Cortex of kidney (tissue), 1 donor: ENCODE measurements at places on chromosomes 1 and 21.

DNA sequence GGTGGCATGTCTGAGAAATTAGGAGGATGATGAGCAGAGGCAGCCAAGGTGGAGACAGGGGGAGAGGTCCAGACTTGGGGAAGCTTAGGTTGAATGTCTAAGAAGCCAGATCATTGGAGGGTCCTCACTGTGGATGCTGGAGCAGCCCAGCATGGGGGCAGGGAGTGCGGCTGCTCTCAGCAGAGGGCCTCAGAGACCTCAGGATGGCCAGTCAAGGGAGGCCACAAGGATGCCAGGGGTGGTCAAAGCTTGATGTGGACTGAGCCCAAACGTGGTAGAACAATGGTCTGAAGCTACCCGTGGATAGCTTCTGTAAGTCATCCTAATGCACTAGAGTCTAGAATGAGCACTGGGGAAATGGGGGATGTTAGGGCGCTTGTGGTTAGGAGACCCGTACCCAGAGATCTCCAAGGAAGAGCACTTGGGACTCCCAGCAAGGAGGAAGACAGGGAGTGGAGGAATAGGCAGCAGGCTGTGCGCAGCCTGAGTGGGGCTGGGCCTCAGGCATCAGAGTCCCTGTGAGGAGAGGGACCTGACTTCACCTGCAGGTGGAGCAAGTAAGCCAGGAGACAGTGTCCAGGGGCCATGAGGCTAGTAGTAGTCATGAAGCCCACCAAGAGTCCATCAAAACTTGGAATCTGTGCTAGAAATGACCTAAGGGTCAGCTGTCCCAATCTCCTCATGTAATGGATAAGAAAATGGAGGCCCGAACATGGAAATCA lies 4.3 kb upstream of the S100A9 start:
- no peak for DNase-seq

- no peak for DNase-seq
These were observed 59.5 kb downstream of the PIK3R3 start for GRCh38 chr1:46072975-46073374.

- no peak for DNase-seq
These were observed 27.9 kb downstream of the DOP1B start for GRCh38 chr21:36184545-36184944.

DNA sequence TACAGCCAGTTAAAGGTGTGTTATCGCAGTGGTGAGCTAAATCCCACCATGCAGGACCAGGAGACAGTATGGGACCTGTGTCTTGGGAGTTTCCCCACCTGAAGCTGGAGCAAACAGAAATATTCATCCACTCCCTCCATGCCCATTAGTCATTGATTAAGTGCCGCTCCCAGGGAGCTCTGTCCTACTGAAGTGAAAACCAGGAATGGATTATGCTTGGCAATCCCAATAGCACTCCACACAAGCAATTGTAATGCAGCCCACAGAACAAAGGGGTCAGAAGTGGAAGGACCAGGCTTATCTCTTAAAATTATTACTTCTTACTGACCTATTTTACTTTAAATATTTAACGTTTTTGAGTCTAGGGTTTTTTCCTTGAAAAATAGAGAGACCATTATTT lies 1005.4 kb downstream of the ADGRL2 start:
- DNase-seq: no peak

- no peak for DNase-seq
These were observed 237.0 kb downstream of the TBX15 start for GRCh38 chr1:118751166-118751565.

DNA sequence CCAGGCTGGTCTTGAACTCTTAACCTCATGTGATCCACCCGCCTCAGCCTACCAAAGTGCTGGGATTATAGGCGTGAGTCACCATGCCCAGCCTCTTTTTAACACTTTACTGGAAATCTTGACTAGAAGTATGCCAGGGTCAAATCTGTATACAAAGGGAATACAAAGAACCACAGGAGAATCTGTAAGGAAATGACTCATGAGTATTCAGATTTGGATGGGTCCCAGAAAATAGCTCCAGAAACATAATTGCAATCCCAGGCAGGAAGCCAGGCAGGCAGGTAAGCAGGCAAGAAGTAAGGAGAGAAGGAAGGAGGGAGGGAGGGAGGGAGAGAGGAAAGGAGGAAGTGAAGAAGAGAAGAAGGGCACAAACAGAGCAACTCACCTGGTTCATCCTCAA lies 22.8 kb upstream of the TIAM1 start:
- DNase-seq: no peak

DNA sequence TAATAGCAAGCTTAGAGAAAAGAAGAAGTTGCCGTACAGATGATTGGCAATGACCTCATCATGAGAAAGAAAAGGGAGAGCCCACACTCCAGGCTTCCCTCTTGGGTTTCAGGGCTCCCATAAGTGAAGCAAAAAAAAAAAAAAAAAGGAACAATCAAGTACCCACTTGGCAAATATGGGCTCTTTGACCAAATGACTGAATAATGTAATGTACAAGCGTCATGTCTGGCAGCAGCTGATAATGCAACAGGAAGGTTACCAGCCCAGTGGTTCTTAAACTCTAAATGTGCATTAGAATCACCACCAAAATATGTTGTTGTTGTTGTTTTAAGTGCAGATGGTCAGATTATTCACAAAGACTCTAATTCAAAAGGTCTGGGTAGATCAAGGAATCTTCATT lies 13.5 kb downstream of the TNFSF4 start:
- DNase-seq: no peak

- DNase-seq: no peak
These were observed 485.4 kb upstream of the USP24 start for GRCh38 chr1:55700359-55701130.

GRCh38 chr1:232440325-232441035 lies 189.5 kb downstream of the SIPA1L2 start:
- DNase-seq: no peak

- DNase-seq: no peak
These were observed 44.1 kb upstream of the SLC25A33 start for GRCh38 chr1:9494936-9495758.

DNA sequence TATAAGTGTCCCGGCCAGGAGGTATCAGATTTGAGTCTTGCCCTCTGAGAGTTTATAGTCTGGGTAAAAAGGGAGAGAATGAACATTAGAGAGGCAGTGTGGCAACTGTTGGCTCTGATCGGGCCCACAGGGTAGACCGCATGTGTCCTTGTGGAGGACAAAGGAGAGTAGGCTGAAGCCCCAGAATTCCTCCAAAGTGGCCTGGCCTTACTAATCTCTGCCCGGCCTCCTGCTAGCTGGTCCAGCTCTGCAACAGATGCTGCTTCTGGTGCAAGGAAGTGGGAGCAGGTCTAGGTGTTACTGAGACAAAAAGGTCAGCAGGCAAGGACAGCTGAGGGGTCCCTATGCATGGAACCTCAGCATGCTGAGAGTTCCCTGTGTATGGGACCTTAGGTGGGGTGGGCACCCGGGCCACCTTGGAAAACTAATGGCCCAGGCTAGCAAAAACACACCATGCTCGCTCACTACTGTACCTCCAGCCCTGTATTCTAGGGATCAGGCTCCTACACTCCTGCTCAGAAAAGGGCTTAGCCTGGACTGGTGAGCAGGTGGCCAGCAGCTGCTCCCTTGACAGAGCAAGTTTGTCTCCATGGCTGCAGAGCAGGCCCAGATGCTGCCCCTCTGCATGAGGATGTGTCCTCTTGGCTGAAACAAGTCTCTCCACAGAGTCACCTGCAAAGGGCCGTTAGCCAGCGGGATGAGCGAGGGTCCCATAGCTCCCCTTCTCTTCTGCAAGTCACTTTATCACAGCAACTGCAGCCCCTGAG lies 30.3 kb upstream of the RGS16 start:
- DNase-seq: no peak

DNA sequence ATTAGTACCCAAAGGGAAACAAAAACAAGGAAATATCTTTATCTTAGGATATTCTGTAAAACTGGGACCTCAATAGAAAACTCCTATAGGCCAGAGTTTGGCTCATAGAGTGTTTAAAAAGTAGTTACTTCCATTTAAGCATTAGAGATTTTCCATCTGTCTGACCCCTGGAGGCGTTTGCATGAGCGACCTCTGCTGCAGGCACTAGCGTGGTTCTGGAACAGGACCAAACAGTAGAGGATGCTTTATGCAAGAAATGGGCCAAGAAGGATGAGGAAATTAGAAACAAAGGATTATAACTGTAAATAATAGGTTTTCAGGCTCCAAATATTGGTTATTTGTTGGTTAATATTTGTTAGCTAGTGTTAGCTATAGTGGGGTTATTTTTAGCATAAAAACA lies 5.7 kb downstream of the ZBTB40 start:
- no peak for DNase-seq

DNA sequence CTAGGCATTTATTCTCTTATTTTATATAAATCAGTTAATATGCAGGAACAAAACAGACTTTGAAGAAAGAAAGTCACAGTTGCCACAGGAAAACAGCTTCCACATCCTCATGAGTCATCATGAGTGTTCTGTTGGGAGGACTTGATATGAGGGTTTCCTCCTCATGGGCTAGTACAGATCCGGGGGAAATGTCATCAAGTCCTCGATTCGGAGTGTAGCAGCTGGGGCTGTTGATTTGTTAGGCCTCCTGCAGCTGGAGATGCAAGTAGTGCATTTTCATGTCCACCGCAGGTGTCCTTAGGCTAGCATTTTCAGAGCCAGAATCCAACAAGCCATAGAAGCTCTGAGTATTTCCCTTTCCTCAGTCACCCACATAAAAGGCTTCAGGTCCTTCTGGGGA lies 36.7 kb downstream of the ADAM30 start:
- DNase-seq: no peak

DNA sequence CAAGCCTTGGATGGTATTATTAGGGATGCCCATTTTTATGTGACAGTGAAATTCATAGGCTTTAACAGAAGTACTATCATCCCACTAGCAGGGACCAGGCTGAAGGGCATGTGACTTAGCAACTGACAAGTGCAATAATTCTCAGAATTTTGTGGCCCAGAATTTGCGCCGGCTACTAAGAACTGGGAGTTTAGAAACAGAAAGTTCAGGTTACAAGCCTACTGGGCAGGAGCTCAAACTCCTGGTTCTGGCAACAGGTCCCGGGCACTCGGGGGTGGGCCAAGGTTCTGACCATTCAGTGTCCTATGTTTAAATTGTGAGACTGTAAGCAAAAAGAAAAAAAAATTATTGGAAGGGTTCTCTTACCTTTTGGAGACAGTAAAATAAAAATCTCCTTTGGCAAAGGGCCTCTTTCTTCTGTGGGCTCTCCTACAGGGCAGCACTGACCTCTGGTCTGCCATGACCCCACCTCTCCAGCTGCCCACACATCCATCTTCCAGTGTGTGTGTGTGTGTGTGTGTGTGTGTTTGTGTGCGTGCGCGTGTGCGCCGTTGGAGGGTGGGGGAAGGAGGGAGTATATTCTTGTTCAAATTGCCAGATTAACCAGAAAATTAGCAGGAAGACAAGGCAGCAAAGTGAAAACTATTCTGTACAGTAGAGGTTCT lies 26.1 kb downstream of the IRF2BP2 start:
- DNase-seq: no peak

DNA sequence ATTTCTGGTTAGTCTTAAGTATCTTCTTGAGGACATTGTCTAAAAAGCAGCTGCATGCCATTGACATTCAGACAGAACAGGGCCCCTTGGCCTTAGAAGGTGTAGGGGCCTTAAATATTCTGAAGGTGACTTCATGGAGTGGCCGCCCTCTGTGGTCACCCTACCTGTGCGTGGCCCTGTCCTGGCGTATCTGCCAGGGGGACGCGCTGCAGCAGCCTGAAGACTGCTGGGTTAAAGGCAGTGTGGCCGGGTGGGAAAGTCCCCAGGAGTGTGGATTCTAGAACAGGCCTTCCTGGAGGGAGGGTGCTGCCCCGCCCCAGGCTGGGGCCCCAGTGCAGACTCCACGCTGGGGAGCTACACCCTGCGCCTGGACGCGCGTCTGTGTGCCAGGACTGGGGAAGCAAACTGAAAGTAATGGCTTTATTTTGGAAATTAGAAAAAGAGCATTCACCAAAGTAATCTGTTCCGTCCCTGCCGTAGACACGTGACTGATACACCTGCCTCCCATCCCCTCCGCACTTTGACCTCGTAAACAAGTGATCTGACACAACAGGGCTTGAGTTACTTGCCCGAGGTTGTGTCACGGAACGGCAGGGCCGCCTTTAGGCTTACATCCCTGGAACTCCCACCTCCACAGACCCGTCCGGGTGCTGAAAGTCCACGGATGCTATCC lies 1.8 kb downstream of the AGPAT3 start:
- no peak for DNase-seq

DNA sequence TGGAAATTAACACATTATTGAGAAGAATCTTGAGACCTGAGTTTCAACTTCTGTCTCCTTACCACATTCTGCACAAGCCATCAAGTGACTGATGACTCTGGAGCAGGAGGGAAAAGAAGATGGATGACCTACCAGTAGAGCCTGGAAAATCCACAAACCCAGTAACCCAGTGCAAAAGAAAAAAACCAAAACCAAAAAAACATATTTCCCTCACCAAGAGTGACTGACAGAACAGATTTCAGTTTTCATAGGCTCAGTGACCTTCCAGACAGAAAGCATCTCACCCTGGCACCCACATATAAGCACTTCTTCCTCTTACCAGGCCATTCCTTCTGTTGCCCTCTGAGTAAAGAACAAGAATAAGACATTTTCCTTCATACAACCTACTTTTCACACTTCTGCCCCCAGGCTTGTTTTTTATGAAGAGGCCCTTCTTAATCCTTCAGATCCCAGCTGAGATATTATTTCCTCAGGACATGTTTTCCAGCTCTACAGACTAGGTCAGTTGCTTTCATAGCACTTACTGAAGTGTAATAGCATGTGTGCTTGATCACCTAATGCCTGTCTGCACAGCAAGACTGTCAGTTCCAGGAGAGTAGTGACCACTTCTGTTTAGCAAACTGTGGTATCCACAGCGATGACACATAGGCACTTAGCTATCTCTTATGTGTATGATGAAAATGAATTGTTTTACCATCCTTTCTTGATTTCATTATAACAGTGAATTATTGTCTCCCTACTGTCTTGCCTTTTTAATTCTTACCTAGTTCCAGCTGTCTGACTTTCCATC lies 4.0 kb downstream of the TSACC start:
- DNase-seq: no peak

DNA sequence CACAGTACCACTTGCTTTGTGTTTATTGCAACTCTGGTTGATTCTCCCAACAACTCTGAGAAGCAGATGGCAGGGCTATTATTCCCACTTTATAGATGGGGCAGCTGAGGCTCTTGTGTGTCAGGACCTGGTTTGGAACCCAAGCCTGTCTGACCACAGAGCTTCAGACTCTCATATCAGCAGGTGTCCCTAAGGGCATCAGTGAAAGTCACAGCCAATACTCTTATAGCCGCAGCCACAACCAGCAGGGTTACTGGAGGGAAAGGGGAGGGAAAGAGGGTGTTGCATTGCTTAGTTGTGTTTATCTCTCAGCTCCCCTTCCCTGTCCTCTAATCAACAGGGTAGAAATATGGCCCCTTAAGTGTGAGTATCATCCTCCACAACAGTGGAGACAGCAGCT lies 304.0 kb downstream of the RRAGC start:
- no peak for DNase-seq

DNA sequence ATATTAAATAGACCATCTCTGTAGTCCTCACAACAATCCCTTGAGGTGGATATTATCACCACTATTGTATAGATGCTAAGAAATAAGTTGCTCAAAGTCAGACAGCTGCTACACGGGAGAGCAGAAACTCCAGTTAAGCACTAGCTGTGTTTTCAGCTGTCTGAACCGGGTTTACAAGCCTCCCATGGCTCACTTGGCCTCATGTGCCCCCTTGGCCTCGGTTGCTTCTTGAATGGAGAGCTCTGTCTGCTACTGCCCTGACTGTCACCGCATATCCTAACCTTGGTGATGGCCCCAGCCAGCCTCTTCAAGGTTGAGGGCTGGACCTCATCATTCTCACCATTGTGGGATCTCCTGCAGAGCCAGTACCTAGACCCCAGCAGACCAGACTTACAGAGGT lies 123.4 kb downstream of the AK5 start:
- no peak for DNase-seq
